ENCODE measurements at places on chromosomes 16 and 17.
A peak's percentile ranks its signal among the peaks of the same experiment; 100 is the strongest.

DNA sequence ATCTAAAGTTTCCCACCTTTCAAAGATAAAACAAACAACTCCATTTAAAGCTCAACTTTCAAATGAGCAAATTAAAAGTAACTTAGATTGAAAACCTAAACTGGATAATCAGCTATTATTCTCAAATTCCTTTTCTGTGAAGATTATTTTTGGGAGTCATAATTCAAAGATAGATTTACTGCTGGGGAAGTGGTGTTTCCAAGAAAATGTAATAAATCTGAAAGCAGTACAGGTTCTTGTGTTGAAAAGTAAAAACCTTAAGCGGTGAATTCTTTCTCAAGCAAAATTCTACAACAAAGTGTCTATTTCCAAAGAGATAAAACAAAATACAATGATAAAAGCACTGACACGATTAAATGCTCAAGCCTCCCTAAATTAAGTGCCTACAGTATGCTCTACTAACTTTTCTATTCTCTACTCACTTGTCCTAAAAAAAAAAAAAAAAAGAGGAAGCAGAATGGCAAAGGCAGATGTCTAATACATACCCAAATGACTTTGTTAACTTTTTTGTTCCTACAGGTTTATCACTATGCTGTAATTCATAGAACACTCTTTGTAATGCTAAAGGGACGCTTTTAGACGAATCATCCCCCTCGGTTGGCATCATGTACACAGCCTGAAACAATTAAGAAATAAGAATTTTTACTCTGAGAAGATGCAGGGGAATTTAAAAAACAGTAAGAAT lies 34.5 kb downstream of the LITAFD start:
- no peak for DNase-seq

DNA sequence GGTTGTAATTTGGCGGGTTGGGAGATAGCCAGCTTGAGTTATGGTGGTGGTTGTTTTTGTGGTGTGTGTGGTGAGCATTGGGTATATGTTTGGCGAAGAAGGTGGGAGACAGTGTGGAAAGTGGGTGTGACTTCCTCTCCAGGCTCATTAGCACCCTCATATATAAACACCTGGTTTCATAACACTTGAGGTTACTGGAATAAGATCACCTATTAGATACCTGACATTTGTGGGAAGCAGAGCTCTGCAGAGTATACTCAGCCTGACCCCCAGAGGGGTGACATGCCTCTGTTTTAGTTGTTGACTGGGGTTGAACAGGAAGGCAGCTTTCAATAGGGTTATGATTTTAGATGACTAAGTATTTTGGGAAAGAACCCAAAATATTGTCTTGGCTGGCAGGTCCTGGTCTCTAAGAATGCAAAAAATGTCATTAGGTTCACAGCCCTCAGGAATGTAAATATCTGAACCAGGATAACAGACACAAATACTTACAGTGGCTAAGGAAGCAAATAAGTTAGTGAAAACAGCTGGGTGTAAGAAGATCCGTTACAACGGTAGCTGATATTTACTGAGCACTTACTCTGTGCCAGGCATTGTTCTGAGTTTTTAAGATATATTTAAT lies 18.3 kb upstream of the EFCAB13 start:
- no peak for DNase-seq

DNA sequence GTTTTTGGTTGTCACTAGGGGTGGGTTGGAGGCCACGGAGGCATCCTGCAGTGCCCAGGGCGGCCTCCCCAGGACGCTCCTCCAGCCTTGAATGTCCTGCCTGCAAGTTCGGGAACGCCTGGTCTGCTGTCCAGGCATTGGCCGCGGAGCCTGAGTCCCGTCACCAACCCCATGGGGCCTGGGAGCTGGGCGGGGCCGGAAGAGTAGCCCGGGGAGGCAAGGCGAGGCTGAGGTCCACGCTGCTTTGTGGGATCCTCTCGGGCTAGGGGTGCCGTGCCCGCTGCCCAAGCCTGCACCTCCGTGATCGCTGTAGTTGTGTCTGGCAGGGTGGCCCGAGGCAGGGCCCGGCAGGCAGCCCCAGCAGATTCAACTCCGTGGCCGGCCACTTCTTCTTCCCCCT lies 12.8 kb downstream of the TELO2 start:
- DNase-seq, result no peak

GRCh38 chr17:39174920-39175694 lies 9.1 kb upstream of the ARL5C start:
- DNase-seq, result peak; percentile 84

DNA sequence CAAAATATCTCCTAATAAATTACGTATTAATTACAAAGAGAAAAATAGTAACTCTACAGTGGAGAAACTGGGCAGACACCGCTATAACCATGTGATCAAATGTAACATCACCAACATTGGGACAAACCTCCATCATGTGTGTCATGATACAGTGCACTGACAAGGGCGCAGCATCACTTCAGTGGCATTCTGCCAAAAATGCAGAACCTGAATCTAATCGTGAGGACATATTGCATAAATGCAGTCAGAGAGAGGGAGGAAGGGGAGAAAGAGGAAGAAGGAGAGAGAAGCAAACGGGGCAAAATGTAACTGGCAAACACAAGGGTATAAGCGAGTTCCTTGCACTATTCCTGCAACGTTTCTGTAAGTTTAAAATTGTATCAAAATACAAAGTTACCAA lies 74.2 kb upstream of the MARCHF10 start:
- DNase-seq, result no peak

GRCh38 chr16:10923650-10924214 lies 18.5 kb downstream of the DEXI start:
- DNase-seq, result peak; percentile 81

DNA sequence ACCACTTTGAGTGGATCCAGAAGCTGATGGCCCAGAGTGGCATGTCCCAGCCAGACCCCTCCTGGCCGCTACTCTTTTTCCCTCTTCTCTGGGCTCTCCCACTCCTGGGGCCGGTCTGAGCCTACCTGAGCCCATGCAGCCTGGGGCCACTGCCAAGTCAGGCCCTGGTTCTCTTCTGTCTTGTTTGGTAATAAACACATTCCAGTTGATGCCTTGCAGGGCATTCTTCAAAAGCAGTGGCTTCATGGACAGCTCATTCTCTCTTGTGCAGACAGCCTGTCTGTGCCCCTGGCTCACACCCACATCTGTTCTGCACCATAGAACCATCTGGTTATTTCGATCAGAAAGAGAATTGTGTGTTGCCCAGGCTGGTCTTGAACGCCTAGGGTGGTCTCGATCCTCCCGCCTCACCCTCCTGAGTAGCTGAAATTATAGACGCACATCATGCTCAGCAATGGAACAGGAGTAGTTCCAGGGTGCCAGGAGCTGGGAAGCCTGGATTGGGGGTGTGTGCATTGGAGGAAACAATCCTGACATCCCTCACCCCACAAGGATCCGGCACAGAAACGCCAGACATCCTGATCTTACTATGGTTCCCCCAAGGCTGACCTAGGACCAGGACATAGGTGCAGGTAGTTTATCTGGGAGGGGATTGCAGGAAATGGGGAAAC lies 4.6 kb downstream of the PRSS21 start:
- DNase-seq, result peak; percentile 32

- peak; percentile 45 for DNase-seq
Observed at GRCh38 chr16:3842994-3843393, 37.5 kb downstream of the CREBBP start.

DNA sequence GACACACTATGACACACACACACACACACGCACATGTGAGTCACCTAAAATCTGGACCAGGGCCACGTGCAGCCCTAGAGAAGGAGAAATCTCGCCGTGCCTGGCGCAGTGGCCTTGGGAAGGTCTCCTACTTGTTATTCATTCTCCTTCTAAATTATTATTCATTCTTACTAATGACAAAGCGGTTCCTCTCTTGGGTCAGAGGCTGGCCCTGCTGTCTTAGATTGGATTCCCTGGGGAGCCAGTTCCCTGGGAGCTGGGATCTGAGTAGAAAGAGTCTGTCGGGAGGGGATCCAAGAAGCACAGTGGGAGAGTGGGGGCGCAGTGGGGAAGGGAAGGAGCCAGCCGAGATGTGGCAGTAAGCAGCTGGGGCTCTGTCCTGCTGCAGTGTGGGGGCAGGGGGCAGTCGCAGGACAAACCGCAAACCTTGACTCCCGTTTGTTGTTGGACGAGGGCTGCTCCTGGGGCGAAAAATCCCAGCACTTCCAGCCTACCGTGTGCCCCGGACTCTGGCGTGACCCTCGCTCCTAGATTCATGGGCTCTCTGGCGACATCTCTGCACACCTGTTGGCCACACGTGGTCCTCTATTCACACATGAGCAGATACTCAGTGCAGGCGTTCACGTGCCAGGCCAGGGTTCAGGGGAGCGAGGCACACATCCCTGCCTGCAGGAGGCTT lies 18.7 kb upstream of the JPH3 start:
- DNase-seq, result no peak

DNA sequence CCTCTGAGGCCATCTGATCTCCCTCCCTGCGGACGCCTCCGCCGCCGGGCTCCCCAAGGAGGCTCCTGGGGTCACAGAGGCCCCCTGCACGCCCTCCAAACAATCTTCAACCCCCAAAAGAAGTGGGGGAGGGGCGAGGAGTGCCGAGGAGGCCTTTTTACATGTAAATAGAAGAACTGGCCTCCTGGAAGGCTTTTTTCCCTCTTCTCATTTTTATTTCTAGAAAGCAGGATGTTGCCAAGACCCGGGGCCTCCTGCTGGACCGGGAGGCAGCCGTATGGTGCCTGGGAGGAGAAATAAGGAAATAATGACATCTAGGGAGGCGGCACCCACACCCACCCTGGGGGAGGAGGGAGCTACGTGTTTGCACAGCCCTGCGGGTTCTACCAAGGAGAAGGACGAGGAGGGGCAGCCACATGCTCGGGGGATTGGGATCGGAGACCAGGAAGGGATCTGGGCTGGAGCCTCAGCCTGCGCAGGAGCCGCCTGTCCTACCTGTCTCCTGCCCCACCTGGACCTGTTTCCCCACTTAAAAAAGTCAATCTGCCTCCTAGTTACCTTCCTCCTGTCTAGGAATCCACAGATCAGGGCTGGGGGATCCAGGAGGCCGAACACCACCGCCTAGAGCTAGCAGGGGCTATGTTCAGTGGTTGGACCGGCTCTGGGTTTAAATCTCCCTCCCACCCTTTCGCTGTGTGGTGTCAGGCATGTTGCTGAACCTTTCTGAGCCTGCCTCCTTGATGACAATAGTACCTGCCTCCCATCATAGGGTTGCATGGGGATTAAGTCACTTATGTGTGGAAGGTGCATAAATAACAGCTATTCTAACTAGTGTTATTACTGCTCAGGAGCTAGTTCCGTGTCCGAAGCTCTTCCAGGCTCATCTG lies 175.7 kb upstream of the GSE1 start:
- DNase-seq, result no peak

- DNase-seq, result no peak
Observed at GRCh38 chr17:69814031-69814430, 261.0 kb upstream of the KCNJ16 start.

GRCh38 chr17:57634713-57635465 lies 110.2 kb downstream of the CCDC182 start:
- DNase-seq, result peak; percentile 31

DNA sequence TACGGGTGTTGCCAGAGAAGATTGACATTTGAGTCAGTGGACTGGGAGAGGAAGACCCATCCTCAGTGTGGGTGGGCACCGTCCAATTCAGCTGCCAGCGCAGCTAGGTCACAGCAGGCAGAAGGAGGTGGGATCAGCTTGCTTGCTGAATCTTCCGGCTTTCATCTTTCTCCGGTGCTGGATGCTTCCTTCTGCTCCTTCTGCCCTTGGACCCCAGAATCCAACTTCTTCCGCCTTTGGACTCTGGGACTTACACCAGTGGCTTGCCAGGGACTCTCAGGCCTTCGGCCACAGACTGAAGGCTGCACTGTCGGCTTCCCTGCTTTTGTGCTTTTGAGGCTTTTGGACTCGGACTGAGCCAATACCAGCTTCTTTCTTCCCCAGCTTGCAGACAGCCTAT lies 46.1 kb upstream of the RPL38 start:
- no peak for DNase-seq

- DNase-seq, result no peak
Observed at GRCh38 chr16:1940273-1941161, 2.5 kb downstream of the MSRB1 start.

DNA sequence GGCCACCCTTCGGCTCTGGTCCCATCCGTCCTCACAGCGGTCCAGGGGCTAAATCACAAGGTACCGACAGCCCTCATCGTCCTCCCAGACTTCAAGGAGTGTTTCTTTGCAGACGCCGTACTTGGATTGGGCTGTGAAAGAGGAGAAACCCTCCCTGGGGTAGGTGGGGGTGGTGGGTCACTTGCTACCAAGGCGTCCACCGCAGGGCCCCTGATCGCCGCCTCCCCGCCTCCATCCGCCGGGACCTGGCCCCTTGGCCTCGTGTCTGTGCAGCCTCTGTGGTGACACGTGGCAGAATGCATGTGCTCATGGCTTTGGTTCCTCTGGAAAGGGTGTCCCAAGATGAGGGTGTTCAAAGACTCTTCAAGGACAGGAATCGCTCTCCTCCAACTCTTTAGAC lies 151.4 kb downstream of the BANP start:
- no peak for DNase-seq

DNA sequence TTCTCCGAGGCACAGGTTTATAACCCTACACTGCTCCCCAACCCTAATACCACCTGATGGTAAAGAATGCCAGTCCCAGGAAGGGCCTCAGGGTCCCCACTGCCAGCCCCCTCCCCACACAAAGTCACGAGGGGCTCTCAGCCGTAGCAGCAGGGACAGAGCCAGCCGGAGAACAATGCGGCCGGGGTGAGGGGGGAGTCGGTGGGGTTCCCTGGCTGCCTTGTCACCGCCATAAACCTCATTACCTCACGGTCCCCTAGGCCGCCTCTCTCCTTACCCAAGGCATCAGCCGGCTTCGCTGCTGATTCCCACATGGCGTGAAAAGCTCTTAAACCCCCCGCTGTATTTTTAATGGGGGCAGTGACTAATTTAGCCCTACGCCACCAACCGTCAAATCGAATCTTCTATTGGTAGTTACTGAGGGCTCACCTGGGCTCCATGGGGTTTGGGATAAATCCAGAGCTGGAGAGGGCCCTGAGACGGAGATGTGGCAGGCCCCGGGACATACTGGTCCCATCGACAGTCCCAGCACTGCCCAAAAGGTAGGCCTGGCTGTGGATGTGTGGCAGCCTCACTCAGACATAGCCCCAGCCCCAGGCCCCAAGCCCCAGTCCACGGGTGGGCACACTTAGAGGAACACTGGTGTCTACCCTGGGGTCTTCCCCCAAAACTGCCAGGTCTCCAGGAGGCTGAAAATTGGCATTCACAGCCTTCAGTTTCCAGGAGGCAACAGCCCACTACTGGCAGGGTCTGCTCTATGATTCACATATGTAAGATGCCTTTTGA lies 115.3 kb downstream of the C16orf78 start:
- DNase-seq, result peak; percentile 12

- no peak for DNase-seq
Observed at GRCh38 chr17:35730400-35731005, 936 bp upstream of the RASL10B start.

DNA sequence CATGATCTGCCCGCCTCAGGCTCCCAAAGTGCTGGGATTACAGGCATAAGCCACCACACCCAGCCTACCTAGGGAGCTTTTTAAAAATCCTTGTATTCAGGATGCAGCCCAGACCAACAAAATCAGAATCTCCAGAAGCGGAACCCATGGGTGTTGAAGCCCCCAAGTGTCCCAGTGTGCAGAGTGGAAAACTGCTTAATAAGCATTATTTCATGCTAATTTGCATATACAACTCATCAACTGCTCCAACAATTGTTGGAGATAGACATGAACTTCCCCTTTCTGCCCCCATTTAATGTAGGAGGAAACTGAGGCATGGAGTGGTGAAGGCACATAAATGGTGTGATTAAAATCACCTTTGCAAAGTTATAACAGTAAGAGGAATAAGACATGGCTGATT lies 84.3 kb upstream of the C16orf82 start:
- DNase-seq, result no peak

Data from tibial artery (tissue), 4 donors.